Upper lobe of right lung (tissue), 1 donor: ENCODE measurements at places on chromosomes 16 and 17. TPM values are rescaled to one million over a fixed set of nuclear protein-coding genes. Genes with fewer than 3 reads are reported as not detected.

The IKZF3 gene
- 8.2 TPM for total RNA-seq

The OR4D1 gene
- total RNA-seq = not detected

DNA sequence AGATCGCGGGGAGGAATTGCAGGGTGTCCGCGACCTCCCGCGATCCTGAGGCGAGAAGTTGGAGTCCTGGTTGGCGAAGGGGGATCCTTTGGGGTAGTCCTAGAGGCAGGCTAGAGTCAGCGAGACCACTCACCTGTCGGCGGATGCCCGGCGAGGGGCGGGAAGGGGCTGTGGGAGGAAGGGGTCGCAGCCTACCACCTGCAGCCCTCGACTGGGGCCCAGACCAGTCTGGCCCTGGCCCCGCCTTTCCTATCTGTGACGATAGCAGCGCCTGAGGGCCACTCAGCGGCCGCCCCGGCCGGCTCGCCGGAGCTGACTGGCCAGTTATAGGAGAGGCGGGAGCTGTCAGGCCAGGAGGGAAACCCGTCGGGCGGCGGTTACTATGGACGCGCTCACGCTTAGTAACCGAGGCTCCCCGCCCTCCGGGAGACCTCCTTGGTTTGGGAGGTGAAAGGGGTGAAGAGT, at the start of gene TEKT3:
TEKT3 (minus strand) TSS at position 213 of the 465 bp plus-strand sequence. CDS start 10,012 bp downstream, outside the sequence.
- H3K4me3 ChIP-seq = peak within 1 kb of the TSS; percentile 60
- peak; percentile 92 for DNase-seq
- no peak within 1 kb of the TSS for H3K27ac ChIP-seq
- no peaks in the 10 kb centered on the region for H3K36me3 ChIP-seq

DNA sequence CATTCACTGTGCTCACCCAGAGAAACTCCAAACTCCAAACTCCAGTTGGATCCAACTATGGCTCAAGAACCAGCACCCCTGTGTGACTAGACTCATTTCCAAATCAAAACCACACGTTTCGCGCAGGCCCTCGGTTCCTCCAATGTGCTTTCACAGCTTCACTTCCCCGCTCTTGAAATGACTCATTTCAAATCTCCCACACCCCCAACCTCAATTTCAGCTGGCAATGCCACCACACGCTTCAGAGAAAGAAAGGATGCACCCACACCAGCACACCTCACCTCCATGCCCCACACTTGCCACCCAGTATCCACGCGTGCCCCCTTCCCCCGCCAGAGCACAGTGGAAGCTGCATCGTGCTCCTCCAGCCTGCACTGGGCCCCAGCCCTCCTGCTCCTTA, 9.0 kb downstream of the TMEM92 start:
- H3K4me3 ChIP-seq = no peak overlapping the region
- no peaks in the 10 kb centered on the region for H3K36me3 ChIP-seq
- DNase-seq = no peak
- H3K4me1 ChIP-seq = peaks cover 10% of the 10 kb centered on the region

DNA sequence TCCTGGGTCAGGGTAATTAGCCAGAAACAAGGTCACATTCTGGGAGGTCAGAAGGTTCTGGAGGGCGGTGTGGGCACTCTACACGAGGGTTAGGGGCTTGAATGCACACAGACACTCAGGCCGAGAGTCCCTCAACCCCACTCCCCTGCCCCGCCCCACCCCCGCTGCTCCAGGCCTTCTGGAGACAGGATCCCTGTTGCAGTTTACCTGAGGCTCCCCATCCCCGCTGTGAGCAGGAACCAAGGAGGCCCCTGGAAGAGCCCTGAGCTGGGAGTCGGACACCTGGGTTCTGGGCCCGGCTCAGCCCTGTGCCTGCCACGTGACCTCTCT, 4.4 kb upstream of the ACTG1 start:
- no peak for DNase-seq
- no peak overlapping the region for H3K4me3 ChIP-seq
- peak overlapping the region; percentile 98 for H3K27ac ChIP-seq
